ENCODE measurements at places on chromosomes 12 and 14. TPM values are rescaled to one million over a fixed set of nuclear protein-coding genes. Genes with fewer than 3 reads are reported as not detected.

GRCh38 chr14:59398841-59399240, 66.3 kb downstream of the GPR135 start:
- DNase-seq: no peak
- no peaks in the 10 kb centered on the region for H3K36me3 ChIP-seq
- H3K4me3 ChIP-seq: no peak overlapping the region
- no peak overlapping the region for H3K27ac ChIP-seq
- no peaks in the 10 kb centered on the region for H3K27me3 ChIP-seq
- H3K4me1 ChIP-seq: no peaks in the 10 kb centered on the region

DNA sequence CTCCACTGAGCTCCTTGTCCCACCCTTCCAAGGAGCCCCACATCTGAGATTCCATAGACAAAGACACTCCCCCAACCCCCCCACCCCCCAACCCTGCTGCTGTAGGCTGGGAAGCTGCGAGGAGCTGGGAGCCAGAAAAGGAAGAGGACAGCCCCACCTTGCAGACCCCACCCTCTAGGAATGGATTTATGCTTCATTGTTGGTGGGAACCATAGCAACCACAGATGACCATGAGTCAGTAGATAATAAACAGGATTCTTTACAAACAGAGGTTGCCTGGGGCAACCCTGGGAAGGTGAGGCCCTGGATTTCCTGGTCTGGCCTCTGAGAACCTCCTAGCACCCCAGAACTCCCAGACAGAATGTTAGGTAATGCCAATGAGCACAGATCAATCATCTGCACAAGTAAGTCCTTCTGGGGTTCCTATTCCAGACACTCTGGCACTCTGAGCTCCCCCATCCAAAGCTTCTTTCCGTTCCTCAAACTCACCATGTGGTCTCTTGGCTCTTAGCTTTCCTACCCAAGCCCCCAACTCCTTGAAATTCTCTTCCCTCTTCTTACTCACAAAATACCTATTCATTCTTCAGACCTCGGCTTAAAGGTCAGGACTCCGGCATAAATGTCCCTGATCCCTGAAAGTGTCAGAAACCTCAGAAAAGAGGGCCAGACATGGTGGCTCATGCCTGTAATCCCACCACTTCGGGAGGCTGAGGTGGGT, 15.2 kb upstream of the PLEKHG6 start:
- H3K36me3 ChIP-seq: no peaks in the 10 kb centered on the region
- no peak overlapping the region for H3K4me3 ChIP-seq
- H3K27me3 ChIP-seq: no peaks in the 10 kb centered on the region
- peak overlapping the region; percentile 64 for H3K27ac ChIP-seq

DNA sequence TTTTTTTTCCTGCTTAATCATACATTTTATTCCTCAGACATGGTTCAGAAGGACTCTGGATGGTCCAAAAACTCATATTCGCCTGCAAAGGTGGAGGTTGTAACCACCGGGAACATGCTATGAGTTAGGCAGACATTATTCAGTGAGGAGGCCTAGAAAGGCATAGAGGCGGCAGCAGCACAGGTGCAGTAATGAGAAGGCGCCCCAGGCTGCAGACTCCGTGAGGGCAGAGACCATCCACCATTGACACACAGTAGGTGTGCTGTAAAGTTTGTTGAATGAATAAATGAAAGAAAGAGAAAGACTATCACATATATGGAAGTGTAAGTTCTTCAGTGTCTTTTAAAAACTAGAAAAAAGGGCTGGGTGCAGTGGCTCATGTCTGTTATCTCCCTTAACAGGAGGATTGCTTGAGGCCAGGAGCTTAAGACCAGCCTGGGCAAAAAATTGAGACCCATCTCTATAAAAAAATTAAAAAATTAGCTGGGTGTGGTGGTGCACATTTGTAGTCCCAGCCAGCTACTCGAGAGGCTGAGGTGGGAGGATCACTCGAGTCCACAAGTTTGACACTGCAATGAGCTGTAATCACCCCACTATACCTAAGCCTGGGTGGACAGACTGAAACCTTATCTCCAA, 34.5 kb upstream of the PTGR2 start:
- no peak for DNase-seq
- no peak overlapping the region for H3K27ac ChIP-seq
- no peak overlapping the region for H3K4me3 ChIP-seq
- no peaks in the 10 kb centered on the region for H3K27me3 ChIP-seq

GRCh38 chr12:112938751-112939150, 477 bp downstream of the OAS3 start:
- no peaks in the 10 kb centered on the region for H3K36me3 ChIP-seq
- peak overlapping the region; percentile 75 for H3K4me3 ChIP-seq
- no peak for DNase-seq
- H3K4me1 ChIP-seq: peaks cover 20% of the 10 kb centered on the region

DNA sequence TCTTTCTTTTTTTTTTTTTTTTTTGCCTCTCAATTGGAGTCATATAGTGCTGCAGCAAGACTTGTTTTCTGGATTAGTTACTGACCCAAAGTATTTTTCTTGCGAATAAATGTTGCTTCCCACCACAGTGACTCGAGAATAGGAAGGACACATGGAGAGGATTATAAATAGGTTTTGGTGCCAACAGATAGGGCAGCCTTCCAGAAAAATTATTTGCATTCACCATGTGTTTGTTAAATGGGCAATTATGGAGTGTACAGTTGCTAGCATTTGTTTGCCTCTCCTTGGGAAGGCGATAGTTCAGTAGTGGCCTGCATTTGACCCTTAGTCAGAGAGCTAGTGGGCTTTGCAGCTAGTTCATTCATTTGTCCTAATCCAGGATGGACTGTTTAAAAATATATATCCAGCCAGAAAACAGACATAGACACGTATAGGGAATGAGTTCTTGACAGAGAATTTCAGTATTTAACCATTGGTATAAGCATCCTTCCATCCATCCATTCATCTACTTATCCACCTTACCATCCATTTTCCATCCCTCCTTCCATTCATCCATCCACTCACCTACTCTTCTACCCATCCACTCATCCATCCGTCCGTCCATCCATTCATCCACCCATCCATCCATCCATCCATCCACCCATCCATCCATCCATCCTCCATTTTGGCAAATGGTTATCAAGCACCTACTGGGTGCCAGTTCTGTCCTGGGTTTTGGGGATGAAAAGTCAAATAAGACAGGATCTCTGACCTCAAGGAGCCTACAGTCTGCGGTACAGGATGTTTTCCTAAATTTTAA, 67.5 kb downstream of the CHST11 start:
- peaks cover 73% of the 10 kb centered on the region for H3K4me1 ChIP-seq
- no peak for DNase-seq
- no peaks in the 10 kb centered on the region for H3K36me3 ChIP-seq
- H3K27me3 ChIP-seq: no peaks in the 10 kb centered on the region

GRCh38 chr12:52073531-52074381, 4.0 kb downstream of the ATG101 start:
- H3K4me1 ChIP-seq: peaks cover 50% of the 10 kb centered on the region
- H3K27me3 ChIP-seq: no peaks in the 10 kb centered on the region
- H3K36me3 ChIP-seq: peaks cover 66% of the 10 kb centered on the region
- H3K27ac ChIP-seq: peak overlapping the region; percentile 85

DNA sequence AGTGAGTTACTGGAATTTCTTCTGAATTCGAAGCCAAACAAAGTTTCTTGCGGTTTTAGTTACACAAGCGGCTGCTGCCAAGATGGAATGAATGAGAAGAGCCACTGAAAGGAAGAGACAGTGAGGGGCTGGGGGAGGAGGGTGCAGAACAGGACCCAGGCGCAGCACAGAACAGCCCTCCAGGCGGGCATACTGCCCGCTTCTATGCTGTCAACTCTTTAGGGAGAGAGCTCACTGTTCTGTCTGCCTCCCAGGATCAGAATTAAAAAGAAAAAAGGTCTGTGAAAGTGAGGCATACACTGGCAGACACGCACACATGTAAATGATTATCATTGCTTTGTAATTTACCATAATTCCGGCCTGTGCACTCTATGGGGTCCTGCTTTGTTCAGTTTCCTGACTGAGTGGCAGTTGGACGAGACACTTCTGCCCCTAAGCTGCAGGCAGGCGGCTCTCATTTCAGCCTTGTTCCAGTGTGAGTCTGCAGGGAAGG, 231.6 kb downstream of the CACNA1C start:
- no peaks in the 10 kb centered on the region for H3K36me3 ChIP-seq
- peak overlapping the region; percentile 66 for H3K27ac ChIP-seq
- DNase-seq: no peak
- H3K27me3 ChIP-seq: no peaks in the 10 kb centered on the region
- peaks cover 28% of the 10 kb centered on the region for H3K4me1 ChIP-seq

DNA sequence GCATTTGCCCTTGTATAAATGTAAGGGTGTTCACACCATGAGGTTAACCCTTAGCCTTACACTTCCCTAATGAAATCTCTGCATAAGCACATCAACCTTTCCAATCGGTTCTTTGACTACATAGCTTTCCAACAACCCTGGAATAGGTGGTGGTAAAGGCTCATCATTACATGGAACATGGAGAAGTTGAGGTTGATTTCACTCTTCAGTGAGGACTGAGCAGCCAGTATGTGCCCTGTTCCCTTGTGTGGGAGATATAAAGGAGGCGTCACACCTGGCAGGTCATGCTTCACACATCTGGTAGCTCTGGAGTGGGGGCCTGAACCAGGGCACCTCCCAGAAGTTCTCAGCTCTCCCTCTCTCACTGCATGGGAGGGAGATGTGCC, 21.7 kb upstream of the JPH4 start:
- no peak overlapping the region for H3K27ac ChIP-seq
- no peak overlapping the region for H3K4me3 ChIP-seq
- no peaks in the 10 kb centered on the region for H3K36me3 ChIP-seq
- DNase-seq: no peak

DNA sequence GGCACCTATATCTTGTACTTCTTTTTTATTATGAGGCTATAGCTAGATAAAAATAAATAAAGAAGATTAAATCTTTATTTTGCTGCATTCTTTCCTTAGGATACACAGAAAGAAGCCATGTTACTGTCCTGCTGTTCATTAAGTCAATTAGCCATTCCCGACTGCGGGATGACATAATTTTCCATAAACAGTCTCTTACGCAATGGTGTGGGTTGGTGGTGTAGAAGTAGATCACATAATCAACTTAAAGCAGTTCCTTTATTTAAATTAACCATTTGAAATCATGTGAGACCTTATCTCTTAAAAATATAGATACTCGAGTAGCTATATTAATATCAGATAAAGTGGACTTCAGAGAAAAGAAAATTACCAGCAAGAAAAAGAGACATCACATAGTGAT, 40.2 kb downstream of the TAOK3 start:
- H3K4me3 ChIP-seq: no peak overlapping the region
- H3K27me3 ChIP-seq: no peaks in the 10 kb centered on the region
- DNase-seq: peak; percentile 21
- peaks cover 7% of the 10 kb centered on the region for H3K4me1 ChIP-seq
- no peaks in the 10 kb centered on the region for H3K36me3 ChIP-seq
- H3K27ac ChIP-seq: no peak overlapping the region

DNA sequence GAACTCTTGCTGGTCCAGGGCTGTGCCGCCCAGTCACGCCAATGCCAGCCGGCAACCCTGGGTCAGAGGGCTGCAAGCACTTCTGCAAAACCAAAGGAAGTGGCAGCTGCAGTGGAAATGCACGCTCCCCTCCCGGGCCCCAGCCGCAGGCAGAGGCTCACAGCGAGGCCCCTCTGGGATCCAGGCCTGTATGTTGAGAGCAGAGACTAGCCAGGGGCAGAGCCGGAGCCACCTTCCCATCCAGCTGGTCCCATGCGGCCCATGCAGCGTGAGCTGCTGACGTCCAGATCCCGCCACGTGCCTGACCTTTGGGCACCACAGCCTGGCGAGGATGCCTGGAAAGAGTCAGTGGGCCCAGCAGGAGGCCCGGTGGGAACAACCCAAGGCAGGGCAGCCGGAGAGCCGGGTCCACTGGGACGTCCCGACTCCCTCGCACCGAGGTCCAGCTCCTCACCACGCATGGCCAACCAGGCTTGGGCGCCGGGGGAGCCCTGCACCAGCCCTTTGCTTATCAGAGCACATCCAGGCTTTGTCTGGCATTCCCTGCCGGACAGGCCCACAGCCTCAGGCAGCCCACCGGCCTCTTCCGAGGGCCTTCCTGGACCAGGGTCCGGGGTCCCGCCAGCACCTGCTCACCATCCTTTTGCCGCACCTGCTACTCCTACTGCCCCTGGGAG, 4.3 kb downstream of the GPR132 start:
- peaks cover 8% of the 10 kb centered on the region for H3K36me3 ChIP-seq
- H3K27ac ChIP-seq: peak overlapping the region; percentile 16
- H3K27me3 ChIP-seq: peaks cover 11% of the 10 kb centered on the region
- DNase-seq: peak; percentile 38
- H3K4me3 ChIP-seq: peak overlapping the region; percentile 42
- peaks cover 5% of the 10 kb centered on the region for H3K4me1 ChIP-seq

SLC10A1 gene
- not detected for polyA plus RNA-seq

B3GNT4 gene
- polyA plus RNA-seq: 0.81 TPM

KRT83 gene
- polyA plus RNA-seq: not detected

KRT2 gene
- polyA plus RNA-seq: not detected

TAS2R8 gene
- not detected for polyA plus RNA-seq

PLEKHG7 gene
- polyA plus RNA-seq: 0.31 TPM

Data from stomach (tissue), 19 donors.